ENCODE measurements at places on chromosomes 7 and 10.
A peak's percentile ranks its signal among the peaks of the same experiment; 100 is the strongest.

DNA sequence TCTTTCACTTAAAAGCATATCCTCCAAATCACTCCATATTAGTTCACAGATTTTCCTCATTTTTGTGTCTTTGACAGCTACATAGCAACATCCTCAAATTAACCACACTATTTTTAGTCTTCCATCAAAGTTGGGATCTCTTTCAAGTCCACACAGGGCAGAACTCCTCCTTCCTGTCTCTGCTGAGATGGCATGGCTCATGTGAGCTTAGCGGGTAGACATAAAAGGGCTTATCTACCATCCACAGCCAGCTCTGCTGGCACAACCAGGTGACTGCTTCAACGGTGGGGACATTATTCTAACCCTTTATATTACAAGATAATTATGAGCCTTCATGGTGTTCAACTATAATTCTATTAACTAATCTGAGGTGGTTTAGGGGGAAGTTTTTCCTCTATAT lies 35.5 kb downstream of the ICA1 start:
- no peak for DNase-seq

DNA sequence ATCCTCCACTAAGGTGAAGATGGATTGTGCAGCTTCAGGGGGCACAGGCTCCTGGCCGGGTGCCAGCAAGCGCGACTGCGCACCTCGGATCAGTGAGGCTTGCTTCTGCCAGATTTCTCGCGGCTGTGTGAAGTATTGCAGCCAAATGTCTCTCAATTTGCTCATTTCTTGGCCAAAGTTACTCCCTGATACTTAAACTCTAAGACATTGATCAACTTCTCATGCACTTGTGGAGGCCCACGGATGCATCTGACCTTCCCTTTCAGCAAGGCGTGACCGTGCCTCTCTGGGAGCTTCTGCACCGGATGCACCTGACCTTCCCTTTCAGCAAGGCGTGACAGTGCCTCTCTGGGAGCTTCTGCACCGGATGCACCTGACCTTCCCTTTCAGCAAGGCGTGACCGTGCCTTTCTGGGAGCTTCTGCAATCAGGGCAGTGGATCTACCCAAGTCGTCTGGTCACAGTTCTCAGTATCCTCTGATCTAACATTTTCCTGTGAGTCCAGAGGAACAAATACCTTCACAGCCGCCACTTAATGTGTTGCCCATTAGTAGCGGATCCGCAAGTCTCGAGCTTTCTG lies 248.3 kb downstream of the ADARB2 start:
- peak; percentile 39 for DNase-seq

- DNase-seq = no peak
Measured at GRCh38 chr7:43565786-43566185, 17.1 kb upstream of the STK17A start.

DNA sequence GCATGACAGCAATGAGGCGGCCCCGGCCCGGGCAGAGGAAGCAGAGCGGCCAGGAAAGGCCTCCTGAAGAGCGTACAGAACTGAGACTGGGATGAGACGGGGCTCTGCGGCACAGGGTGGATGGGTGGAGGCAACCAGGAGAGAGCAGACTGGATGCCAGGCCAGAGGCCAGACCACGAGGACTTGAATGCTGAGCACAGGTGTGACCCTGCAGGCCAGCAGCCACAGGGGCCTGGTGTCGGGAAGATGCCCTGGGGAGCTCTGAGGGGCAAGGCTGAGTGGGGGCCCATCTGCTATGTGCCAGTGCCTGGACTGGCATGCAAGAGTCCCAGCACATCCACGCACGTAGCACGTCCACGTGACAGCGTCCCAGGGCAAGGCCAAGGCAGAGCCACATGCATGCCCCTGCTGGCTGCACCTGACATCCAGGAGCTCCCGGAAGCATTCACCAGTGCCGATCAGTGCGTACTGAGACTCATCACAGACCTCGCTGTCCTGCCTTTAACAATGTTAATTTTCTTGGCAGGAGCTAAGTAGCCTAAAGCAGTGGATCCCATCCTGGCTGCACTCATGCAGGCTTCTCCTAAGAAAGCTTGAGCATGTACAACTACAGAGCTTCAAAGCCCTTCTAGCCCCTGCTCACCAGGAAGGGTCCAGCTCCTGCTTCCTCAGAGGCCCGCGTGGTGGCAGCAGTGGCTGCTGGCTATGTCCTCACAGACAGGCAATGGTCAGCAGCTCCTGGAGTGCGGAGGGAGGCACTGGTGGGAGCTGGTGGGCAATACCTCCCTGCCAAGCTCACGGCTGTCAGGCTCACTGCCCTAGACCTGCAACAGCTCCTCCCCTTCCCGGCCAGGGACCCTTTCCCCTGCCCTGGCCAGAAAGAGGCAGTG lies 18.0 kb downstream of the GRID1 start:
- no peak for DNase-seq

- no peak for DNase-seq
Measured at GRCh38 chr7:36942541-36942940, 218.2 kb upstream of the AOAH start.

DNA sequence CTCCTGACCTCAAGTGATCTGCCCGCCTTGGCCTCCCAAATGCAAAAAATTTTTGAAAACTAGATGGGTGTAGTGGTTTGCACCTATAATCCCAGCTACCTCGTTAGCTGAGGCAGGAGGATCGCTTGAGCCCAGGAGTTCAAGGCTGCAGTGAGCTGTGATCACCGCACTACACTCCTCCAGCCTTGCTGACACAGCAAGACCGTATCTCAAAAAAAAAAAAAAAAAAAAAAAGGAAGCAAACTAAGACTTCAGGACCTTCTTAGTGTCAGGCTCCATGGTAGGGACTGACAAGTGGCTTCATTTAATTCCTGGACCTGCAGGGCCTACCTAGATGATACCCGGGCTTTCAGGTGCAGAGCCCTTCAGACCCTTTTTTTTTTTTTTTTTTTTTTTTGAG lies 2.5 kb downstream of the POP7 start:
- no peak for DNase-seq

DNA sequence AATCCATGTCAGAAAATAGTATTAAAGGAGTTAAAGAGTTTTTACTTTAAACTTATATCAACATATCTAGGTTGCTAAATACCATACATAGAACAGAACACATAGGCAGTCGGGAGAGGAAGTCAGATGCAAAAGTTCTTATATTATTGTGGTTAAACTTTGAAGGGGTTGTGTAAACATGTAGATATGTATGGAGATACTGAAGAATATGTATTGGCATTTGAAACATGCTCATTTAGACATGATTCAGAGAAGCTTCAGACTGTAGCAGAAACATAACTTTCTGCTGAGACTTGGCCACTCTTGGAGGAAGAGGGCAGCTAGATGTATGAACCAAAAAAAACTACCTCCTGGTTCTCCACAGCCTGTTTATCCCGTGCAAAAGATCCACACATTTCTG lies 103.5 kb upstream of the FERD3L start:
- no peak for DNase-seq

DNA sequence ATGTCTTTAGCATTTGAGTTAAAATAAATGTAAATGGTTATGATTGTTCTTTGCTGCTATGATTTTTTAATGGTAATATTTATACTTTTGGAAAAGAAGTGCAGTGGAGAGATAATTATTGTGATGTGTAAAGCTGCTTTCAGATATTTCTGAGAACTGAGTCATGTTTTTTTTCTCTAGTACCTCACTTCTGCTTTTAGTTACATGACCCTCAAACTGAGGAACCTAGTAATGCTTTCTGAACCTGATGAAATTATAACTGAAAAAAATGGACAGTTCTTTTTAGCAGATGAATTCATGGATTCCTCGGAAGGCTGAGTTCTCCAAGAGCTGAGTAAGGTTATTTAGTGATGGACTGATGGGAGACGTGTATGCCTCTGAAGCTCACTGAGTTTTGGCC lies 167.8 kb downstream of the CDCA7L start:
- DNase-seq = no peak

GRCh38 chr7:157358041-157358752 lies 21.4 kb downstream of the DNAJB6 start:
- DNase-seq = no peak

- no peak for DNase-seq
Measured at GRCh38 chr7:4269746-4270145, 412.3 kb upstream of the FOXK1 start.

DNA sequence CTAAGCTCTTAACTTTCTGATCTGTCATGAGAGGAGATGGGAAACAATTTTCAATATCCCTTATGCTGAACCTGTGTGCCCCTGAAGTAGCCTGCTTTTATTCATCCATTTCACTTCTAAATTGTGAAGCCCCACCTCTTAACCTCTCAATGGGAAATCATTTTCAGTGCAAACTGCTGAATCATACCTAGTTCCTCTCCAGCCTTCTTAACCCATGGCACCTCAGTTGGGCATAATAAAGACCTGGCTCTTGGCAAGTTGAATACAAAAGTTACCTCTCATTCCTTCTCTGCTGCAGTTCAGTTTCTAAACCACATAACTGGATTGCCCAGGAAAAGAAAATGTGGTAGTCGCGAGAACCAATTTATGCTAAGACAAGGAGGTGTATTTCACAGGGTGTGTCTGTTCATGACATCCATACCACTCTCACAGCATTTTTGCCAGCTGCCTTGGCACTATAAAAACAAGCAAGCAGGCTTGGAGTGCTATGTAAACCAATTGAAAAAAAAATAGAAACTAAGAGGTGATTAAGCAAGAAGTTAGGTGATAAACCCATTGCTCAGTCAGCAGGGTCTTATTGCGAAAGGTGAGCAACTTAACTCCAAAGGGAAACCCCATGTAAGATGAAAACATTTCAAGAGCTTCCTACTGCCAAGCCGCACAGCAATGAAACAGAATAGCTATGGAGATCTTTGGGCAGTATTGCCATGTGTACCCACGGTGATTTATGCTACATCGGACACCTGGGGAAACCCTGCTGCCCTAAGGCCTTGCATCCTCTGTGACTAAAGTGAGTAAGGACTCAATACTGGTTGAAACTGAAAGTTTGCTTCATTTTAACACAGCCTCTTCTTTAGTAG lies 57.0 kb upstream of the DKK1 start:
- DNase-seq = peak; percentile 2

GRCh38 chr7:2247141-2247995 lies 5.3 kb downstream of the NUDT1 start:
- no peak for DNase-seq

GRCh38 chr7:23863209-23863787 lies 153.3 kb downstream of the STK31 start:
- no peak for DNase-seq

DNA sequence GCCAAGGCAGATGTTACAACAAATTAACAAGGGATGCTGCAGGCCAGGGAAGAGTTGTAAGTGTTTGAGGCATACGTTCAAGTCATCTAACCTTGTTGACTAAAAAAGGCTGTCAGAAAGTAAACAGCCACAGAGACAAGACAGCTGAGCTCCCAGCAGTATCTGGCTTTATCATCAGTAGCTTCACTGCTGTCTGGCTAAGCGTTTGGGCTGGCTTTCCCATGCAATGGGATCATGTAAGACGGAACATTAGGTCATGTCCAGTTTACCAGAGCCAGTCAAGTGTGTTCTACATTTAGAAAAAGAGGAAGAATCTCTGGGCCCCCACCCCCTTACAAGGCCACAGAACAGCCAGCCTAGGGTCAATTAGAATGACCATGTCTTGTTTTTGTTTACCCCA lies 51.3 kb upstream of the GSAP start:
- DNase-seq = no peak

- no peak for DNase-seq
Measured at GRCh38 chr7:128135159-128135514, 103.9 kb upstream of the LRRC4 start.

DNA sequence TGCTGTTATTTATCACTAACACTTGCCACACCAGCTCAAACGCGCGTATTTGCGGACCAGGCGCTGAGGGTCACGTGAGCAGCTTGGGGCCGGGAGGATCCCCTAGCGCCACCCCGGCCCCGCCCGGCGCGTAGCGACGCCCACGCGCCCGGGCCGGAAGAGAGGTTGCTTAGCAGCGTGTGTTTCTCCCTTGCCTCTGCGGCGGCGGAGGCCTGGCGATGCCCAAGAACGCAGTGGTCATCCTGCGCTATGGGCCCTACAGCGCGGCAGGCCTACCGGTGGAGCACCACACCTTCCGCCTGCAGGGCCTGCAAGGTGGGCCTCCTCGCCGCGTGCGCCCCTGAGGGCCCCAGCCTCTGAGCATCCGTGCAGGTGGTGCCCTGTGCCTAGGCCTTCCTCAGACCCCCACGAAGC lies at the start of gene C10orf53:
TSS of gene C10orf53 (plus strand) at position 172 of the 414 bp plus-strand sequence. CDS start at position 219, 47 bp downstream.
- DNase-seq = no peak

DNA sequence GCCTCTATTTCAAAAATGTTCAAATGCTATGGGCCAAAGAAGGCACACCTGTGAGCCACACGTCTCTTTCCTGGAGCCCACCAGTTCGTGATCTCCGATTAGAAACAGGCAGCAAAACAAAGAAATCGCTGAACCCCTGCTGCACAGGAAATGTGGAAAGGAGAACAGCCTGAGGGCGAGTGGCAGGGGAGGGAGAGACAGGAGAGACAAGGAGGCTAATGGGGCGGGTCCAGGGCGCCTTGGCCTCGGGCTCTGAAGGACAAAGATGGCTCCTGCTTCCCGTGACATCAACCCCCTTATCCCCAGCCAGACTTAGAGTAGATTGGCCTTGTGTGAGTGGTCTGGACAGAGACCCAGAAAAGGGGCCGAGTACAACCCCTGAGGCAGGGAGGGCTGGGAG lies 62.4 kb upstream of the DOCK1 start:
- no peak for DNase-seq

- no peak for DNase-seq
Measured at GRCh38 chr10:88205842-88206446, 342.5 kb downstream of the PTEN start.

DNA sequence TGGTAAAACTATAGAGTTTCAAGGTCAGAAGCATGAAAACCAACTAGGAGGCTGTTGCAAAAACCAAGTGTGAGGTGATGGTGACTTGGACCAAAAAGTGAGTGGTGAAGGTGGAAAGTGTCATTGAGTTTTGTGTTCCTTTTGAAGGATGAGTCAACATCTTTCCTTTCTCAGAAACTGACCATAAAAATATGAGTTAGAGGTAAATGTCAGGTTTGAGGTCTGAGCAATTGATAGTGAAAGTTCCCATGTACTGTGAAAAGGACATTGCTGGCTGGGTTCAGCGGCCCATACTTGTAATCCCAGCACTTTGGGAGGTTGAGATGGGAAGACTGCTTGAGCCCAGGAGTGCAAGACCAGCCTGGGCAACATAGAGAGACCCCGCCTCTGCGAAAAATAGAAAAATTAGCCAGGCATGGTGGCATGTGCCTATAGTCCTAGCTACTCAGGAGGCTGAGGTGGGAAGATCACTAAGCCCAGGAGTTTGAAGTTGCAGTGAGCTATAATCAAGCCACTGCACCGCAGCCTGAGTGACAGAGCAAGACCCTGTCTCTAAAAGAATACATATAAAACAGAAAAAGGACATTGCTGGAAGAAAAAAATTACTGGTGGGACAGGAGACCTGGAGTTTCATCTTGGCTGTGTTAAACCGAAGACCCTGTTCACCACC lies 89.3 kb upstream of the ARID5B start:
- no peak for DNase-seq

GRCh38 chr7:34756691-34757090 lies 98.7 kb downstream of the NPSR1 start:
- no peak for DNase-seq

- DNase-seq = no peak
Measured at GRCh38 chr7:28190077-28190710, 9.6 kb upstream of the JAZF1 start.

DNA sequence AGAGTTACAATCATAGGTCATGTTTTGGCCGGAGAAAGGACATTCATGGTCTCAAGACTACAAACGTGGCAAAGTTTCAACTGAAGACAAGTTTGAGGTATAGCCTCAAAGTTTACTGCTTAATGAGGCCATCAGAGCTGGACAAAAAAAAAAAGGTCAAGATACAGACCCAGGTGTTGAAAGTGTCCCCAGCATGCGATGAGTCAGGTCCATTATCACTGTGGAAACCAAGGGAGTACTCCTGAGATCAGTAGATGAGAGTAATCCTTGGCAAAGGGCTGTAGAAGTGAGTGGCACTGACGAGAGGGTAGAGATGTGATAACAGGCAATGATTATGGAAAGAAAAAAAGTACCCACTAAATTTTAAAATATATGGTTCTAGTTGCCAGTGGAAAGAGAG lies 80.1 kb upstream of the LRRN3 start:
- DNase-seq = no peak
